COR-L47 (cell line): ENCODE measurements at places on chromosomes 11 and 22.
A peak's percentile ranks its signal among the peaks of the same experiment; 100 is the strongest.

- peak; percentile 32 for DNase-seq
These were observed 104.1 kb upstream of the E2F8 start for GRCh38 chr11:19344661-19345518.

DNA sequence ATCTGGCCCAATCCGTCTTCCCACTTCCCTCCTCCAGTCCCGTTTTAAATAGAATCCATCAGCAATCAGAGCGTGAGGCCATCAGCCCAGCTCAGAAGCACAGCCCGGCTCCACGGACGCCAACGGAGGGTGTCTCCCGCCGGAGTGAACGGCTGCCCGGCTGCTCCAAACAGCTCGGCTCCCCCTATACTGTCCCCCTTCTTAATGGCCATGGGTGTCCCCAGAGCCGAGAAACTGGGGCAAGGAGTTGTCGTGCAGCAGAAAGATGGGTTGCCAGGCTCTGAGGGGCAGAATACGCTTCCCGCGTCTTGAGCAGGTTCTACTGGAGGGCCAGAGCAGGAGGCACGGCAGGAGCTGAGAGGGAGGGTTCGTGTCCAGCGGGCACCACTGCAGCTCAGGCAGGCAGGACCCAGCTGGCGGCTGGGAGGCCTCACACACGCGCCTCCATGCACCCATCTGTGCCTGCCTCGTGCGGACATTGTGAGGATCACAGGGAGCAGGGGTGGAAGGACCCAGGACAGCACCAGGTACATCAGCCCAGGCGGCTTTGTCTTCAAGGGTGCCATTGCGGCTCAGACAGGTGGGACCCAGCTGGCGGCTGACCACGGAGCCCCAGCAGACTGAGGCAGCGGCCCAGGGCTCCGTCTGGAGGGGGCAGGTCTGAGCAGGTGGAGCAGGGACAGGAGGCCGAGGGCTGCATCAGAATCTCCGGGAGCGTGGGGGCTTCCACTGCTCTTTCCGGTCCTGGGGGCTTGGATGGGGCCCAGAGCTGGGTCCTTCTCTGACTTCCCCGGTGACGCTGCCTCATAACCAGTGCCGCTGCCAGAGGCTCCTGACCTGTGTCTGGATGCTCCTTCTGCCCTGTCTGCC lies 882.7 kb downstream of the BRD1 start:
- DNase-seq, result no peak

DNA sequence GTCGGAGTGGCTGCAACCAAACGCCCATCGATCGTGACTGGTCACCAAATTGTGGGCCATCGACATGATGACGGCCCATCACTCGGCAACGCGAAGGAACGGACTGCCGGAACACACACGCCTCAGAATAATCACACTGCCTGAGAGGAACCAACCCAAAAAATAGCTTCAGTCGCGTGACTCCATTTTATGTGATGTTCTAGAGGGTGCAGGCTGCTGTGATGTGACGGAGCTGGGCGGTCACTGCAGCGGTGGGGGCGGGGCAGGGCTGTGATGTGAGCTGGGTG lies 174.6 kb downstream of the CTTN start:
- DNase-seq, result no peak

- no peak for DNase-seq
These were observed 186.4 kb downstream of the BLID start for GRCh38 chr11:121929581-121929980.

- DNase-seq, result no peak
These were observed 317.6 kb downstream of the TBC1D22A start for GRCh38 chr22:47080100-47080499.
